ENCODE measurements at places on chromosomes 13 and 19.

GRCh38 chr13:80083081-80083852 lies 257.7 kb downstream of the SPRY2 start:
- no peak for DNase-seq

GRCh38 chr19:6779206-6779605 lies 6.7 kb downstream of the VAV1 start:
- no peak for DNase-seq

DNA sequence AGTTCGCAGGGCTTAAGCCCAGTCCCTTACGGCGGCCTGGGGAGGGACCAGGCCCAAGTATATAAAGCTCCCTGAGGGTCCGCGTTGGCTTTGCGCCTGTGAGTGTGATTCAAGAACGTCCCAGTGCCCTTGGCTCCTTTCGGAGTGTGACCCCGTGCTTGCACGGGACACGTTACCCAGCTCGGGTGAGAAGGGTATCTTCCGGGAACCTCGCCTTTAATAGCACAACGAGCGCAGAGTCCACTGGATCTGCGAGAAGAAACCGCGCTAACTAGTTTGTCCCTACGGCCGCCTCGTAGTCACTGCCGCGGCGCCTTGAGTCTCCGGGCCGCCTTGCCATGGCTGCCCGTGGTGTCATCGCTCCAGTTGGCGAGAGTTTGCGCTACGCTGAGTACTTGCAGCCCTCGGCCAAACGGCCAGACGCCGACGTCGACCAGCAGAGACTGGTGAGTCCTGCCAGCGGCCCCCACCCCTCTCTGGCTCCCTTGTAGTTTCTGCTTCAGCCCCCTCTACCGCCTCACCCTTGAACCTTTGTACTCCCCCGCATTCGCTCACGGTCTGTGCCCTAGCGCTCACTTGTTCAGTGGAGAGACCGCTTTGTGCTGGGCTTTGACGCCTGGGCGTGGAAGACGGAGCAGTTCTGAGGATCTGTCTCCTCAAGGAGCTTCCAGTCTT lies at the start of gene DNAJC15:
DNAJC15 (plus strand) TSS at position 298 of the 675 bp plus-strand sequence; CDS start at position 339, 41 bp downstream.
- no peak for DNase-seq

DNA sequence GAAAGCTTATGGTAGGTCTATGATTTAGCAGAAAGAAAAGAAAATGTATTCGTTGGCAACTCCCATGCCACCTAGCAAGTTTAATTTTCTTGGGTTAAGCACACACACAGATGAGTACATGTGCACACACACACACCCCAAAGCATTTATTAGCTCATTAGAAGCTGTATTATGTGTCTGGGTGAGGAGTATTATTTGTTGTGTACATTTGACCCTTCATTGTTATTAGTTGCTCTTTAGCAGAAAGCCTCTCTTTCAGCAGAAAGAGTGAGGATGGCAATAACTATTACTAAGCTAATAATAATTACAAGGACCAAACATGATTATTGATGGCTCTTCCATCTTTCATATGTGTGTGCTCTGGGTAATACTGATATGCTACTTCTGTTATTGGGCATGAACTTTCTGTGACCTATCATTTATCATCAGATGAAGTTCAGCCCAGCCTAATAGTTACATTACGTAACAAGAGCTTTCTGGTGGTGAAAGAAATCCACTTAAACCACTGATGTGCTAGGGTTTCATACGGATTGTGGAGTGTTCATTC lies 177.4 kb upstream of the OBI1 start:
- DNase-seq: no peak

GRCh38 chr19:18839465-18840287 lies 7.9 kb downstream of the UPF1 start:
- DNase-seq: no peak

- no peak for DNase-seq
Observed at GRCh38 chr13:29760544-29760943, 89.9 kb downstream of the UBL3 start.

GRCh38 chr19:5394551-5395505 lies 54.2 kb upstream of the PTPRS start:
- DNase-seq: no peak

- no peak for DNase-seq
Observed at GRCh38 chr13:109096101-109096500, 466.7 kb downstream of the MYO16 start.

GRCh38 chr13:36051082-36051481 lies 80.1 kb downstream of the DCLK1 start:
- no peak for DNase-seq

Measured in AG09309 (cell line).